ENCODE measurements at places on chromosomes 5 and 9.

DNA sequence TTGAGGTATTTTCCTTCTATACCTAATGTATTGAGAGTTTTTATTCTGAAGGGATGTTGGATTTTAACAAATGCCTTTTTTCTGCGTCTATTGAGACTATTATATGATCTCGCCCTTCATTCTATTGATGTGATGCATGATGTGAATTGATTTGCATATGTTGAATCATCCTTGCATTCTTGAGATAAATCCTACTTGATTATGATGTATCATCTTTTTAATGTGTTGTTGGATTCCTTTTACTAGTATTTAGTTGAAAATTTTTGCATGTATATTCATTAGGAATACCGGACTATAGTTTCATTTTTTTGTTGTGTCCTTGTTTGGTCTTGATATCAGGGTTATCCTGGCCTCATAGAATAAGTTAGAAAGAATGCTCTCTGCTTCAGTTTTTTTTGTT, 169.7 kb downstream of the NPR3 start:
- DNase-seq = no peak

DNA sequence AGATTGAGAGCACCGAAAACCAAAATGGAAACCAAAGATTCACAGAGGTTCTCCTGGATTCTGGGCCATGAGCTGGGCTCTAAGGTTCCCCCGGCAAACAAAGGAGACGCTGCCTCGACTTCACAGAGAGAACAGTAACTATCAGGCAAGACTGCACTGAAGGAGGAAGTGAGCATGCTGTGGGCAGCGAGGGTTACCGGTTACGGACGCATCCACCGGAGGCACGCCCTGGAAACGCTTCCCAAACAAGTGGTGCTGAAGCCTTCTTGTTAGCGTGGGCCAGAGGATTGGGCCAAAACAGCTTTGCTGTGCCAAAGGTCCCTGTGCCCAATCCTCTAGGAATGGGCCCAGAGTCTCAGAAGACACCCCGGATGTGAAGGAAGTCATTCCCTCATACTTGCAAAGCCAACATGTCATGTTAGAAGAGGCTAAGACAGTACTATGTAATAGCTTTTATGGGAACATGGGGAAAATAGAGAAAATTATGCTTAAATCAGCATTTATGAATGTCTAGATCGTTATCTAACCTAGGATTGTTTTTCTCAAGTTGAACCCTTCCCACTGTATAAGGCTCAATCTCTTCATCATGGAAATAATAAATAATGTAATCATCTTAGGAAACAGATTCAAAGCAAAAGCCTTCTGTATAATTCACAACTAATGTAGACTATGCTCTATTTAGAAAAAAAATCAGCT, 145.4 kb downstream of the GABBR2 start:
- no peak for DNase-seq

DNA sequence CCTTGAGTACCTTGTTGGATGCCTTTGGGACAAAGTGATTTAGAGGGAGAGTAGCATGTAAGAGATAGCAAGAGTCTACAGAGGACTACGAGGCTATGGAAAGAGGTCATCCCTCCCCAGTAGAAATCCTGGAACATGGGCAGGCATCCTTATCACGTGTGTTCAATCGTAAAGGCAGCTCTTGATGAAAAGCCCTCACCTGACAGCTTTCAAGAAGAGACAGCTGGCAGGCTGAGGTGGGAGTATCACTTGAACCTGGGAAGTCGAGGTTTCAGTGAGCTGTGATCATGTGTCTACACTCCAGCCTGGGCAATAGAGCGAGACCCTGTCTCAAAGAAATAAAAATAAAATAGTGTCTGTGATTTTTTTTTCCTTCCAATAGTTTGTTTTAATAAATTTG, 112.6 kb downstream of the PCSK5 start:
- DNase-seq = no peak

GRCh38 chr5:164296603-164297080, 791.2 kb downstream of the MAT2B start:
- no peak for DNase-seq

GRCh38 chr5:124952079-124952478, 205.6 kb upstream of the ZNF608 start:
- DNase-seq = no peak

DNA sequence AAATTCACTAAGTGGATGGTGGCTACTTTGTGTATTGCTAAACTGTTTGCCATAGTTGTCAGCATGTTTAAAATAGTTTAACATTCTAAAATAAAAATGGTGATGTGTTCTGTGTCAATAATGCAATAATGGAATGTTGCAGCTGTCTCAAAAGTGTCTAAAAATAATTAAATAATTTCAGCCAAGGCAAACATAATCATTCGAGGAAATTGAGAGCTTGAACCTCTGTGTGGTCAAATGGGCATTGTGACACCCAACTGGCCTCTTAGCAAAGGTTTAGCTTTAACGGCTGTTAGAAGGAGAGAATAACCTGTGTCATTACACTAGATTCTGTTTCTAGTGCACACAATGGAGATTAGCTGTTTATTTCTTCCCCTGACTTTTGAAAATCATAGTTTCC, 278.5 kb downstream of the TMEM167A start:
- no peak for DNase-seq

- DNase-seq = no peak
Measured at GRCh38 chr5:14794583-14795230, 76.9 kb downstream of the ANKH start.

DNA sequence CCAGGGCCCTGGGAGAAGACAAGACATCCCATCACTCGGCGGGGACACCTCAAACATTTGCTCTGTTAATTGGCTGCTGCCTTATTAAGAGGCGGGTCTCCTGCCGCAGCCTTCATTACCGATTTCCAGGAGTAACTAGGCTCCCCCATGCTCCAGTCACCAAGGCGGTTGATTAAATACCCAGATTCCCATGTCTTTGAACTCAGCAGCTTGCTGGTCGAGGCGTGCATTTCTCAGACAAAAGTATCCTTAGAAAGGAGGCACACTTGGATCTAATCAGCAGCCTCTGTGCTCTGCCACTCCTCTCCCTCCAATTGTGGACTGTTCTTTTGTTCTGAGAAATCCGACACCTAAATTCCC, 228.8 kb downstream of the FSTL4 start:
- DNase-seq = no peak

DNA sequence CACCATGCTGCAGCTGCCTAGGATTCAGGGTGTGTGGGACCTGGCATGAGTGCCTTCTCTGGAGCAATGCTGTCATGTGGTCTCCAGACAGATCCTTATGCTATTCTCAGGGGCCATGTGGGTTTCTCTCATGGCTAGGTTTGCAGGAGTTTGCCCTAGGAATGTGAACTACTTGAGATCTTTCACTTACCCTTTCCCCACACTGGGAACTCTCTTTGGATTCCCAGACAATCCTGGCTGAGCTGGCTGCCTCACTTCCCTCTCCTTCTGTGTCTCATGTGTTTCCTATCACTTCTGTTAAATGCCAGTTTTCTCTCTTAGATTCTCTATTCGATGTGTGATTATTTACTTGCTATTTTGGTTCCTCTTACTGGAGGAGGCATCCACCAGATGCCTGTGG, 270.2 kb upstream of the RASA1 start:
- no peak for DNase-seq

DNA sequence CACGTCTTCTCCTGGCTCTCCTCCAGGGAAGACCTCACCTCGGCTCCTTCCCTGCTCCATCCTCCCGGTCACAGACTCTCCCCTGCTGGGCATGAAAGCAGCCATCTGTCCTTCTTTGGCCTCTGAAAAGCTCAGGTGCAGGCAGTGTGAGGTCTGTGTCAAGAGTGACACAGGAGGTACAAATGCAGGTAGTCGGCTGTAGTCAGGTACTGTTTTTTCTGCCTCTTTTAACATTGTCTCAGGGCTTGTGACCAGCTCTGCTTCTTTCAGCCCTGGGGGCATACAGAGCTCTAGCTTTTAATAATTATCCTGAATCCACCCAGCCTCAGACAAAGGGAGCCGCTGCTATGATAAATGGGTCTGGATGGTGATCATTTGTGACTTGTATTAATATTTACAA, 46.4 kb downstream of the C5orf15 start:
- DNase-seq = no peak

DNA sequence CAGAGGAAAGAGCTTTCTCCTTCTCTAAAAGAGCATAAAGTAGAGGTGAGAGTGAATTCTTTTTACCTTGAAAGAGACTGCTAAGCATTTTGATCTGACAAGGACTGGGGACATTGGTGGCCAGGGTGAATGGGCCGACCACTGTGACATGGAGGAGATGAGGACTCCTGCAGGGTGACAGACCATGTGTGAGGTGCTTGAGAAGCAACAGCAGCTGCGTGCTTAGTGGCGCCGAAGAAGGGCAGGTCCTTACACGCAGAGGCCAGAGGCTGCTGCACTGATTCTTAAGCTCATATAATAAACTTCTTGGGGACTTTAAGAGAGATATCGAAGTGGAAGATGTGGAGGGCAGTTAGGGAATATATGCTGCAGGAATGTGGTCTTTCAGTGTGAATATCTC, 8.7 kb upstream of the JAKMIP2 start:
- no peak for DNase-seq

DNA sequence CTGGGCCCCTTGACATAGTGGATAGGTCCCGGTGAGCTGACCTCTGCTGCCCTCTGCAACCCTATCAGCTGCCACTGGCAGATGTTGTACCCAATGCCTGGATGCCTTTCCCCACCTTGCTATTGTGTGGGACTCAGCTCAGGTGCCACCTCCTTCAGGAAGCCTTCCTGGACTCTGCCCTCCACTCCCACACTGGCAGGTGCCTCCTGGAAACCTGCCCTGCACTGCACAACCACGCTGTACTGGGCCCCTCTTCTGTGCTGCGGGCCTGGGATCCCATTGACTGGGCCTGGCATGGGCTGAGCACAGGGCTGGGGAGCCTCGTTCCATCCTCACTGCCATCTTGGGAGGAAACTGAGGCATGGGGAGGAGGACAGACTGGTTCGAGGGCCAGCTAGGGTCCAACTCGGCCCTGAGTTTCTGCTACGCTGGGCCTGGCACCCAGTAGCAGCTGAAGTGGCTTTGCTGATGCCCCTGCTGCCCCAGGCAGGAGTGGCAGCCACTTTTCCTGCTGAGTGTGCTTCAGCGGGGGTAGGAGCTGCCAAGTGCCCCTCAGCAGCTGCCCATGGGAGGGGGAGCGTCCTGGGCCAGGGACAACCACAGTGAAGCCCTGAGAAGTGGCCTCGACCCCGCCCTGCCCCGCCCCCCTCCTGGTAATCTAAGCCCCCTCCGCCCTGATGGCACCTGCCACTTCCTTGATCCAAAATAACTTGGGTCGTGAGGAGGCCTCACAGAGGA, 1.3 kb downstream of the AK1 start:
- no peak for DNase-seq

DNA sequence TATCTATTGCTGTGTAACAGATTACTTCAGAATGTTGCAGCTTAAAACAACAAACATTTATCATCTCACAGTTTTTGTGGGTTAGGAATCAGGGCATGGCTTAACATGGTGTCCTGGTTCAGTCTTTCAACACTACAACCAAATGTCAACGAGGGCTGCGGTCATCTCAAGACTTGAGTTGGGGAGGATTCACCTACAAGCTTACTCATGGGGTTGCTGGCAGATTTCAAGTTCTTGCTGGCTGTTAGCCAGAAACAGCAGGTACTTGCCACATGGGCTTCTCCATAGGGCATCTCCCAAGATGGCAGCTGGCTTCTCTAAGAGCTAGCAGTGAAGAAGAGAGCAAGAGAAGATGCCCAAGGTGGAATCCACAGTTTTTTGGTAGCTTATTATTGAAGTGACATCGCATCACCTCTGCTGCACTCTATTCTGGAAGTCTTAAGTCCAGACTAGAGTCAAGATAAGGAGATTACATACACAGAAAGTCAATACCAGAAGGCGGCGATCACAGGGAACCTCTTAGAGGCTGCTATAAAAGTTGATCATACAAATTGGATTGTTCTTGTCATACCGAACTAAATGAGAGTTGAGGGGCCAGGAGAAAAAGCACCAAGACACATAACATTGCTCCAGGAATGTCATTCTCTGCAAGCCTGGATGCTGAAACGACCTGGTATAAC, 42.2 kb downstream of the C9orf153 start:
- DNase-seq = no peak

- DNase-seq = no peak
Measured at GRCh38 chr9:73133022-73133651, 18.5 kb upstream of the ANXA1 start.

- DNase-seq = no peak
Measured at GRCh38 chr5:39500551-39501175, 75.9 kb upstream of the DAB2 start.

- DNase-seq = no peak
Measured at GRCh38 chr9:77752554-77752953, 104.4 kb upstream of the GNA14 start.

- peak; percentile 56 for DNase-seq
Measured at GRCh38 chr9:34403554-34404380, 27.1 kb upstream of the MYORG start.

GRCh38 chr9:98867429-98868168, 60.1 kb downstream of the GALNT12 start:
- DNase-seq = no peak

DNA sequence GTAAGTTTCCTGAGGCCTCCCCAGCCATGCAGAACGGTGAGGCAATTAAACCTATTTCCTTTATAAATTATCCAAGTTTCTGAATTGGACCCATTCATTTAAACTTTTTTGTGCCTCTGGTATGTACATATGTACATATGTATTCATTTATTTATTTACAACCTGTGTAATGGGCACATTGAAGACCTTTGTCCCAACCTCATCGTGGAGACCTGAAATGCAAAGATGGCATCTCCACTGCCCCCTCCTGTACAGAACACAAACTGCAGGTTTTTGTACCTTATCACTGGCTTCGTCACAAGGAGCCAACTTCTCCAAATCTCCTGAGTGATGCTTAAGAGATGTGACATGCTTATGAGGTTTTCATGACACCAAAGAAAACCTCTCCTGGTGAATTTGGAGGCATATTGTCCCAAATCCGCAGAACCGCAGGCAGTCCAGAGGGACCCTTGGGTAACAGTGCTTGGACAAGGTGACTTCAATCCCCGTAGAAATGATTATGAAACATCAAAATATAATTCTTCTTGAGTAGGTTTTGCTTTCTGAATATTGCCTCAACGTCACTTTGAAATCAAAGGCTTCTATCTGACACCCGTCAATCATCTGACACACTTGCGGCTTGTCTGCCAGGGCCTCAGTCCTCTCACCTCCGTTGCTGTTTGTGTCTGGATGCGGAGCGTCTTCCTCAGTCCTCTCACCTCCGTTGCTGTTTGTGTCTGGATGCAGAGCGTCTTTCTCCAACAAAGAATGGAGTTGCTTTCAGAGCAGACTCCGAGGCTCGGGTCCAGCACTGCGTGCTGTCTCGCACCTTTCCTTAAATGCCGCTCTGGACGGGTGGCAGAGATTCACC, 135.0 kb upstream of the IRX4 start:
- DNase-seq = no peak

All from D721Med (cell line).